HepG2 (cell line): ENCODE measurements at places on chromosomes 4 and X. TPM values are rescaled to one million over a fixed set of nuclear protein-coding genes. Genes with fewer than 3 reads are reported as not detected.
A peak's percentile ranks its signal among the peaks of the same experiment; 100 is the strongest.

- DNase-seq = no peak
These were observed 18.5 kb upstream of the RBM47 start for GRCh38 chr4:40648131-40648530.

The HEPH gene
- 0.03 TPM in 1 of 2 replicates, not detected in the other for polyA plus RNA-seq

DNA sequence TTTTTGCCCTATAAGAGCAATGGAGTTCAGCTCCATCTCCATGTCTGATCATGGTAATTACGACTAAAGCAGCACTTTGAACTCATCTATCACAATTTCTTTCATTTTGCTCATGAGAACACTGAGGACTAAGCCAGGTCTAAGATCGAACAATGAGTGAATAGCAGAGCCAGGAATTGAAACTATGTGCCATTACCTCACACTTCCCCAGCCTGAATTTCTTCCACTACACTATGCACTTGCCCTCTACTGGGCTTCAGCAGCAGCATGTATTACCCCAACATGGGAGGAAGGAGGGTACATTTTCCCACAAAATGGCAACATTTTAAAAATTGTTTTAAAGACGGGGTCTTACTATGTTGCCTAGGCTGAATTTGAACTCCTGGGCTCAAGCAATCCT, 274.7 kb upstream of the FGF13 start:
- no peak for DNase-seq

DNA sequence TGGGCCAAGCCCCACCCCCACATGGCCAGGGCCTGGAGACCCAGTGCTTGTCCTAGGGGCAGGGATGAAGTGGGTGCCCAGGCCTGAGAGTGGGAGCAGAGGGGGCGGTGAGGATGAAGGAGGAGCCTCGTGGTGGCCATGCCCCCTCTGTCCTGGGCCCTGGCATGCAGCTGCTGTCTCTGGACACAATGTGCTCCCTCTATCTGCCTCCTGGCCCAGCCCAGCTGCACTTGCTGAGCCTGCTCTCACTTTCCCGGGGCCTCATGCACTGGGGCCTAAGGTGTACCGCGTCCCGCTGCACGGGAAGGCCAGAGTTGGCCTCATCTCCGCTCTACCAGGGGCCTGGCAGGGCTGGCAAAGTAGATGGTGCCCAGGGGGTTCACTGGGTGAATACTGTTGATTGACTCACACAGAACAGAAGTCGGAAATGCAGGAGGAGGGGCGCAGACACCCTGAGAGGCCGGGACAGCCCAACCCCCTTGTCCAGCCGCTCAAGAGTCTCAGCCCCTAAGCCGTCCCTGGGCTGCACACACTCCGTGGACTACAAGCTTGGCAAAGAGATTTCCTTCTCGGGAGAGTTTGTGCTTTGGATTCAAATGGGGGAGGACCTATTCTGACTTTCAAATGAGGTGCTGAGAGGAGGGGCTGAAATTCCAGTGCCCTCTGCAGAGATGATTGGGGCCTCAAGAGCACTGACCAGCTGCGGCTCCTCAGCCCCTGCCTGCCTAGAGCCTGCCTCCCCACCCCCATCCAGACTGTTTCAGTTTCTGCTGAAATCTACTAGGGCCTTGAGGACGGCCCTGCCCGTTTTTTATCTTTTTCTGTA, 112.4 kb downstream of the PSAPL1 start:
- DNase-seq = no peak

- DNase-seq = no peak
These were observed 7.1 kb downstream of the HAND2 start for GRCh38 chr4:173522951-173523395.

GRCh38 chr4:53221832-53222480, 143.9 kb downstream of the SCFD2 start:
- no peak for DNase-seq

The EDNRA gene
- polyA plus RNA-seq = not detected in 2 replicates

- DNase-seq = peak; percentile 74
These were observed 51.7 kb downstream of the WFS1 start for GRCh38 chr4:6321361-6321760.

DNA sequence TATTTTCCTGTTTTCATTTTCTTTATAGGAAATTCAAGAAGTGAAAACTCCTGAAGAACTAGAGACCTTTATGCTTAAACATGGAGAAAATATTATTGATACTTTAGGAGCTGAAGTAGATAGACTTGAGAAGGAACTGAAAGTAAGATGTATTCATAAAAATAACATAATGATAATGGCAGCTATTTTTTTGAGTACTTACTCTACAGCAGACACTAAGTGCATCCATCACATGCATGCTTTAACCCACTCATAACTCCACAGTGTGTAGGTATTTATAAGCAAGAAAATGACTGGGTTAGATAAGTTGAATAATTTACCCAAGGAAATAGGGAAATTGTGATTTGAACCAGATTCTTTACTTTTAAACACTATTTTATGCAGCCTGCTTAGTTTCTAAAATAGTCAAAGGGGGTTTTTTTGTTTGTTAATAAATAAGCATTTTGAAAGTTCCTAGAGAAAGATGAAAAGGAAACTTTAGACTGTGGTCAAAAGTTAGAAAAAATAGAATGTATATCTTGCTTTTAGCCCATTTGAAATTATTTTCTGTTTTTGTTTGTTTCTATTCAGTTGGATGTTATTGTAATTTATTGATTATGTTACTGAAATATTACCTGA, 74.2 kb downstream of the BEND4 start:
- no peak for DNase-seq

- no peak for DNase-seq
These were observed 187.7 kb downstream of the RAP1GDS1 start for GRCh38 chr4:98448908-98449307.

GRCh38 chr4:130309221-130309620, 1213.3 kb downstream of the C4orf33 start:
- no peak for DNase-seq

The MMAA gene
- 1.0 and 1.3 TPM in 2 replicates for polyA plus RNA-seq

GRCh38 chr4:8274765-8275547, 5.4 kb downstream of the HTRA3 start:
- DNase-seq = no peak

The GPR143 gene
- polyA plus RNA-seq = 0.30 and 0.57 TPM in 2 replicates

DNA sequence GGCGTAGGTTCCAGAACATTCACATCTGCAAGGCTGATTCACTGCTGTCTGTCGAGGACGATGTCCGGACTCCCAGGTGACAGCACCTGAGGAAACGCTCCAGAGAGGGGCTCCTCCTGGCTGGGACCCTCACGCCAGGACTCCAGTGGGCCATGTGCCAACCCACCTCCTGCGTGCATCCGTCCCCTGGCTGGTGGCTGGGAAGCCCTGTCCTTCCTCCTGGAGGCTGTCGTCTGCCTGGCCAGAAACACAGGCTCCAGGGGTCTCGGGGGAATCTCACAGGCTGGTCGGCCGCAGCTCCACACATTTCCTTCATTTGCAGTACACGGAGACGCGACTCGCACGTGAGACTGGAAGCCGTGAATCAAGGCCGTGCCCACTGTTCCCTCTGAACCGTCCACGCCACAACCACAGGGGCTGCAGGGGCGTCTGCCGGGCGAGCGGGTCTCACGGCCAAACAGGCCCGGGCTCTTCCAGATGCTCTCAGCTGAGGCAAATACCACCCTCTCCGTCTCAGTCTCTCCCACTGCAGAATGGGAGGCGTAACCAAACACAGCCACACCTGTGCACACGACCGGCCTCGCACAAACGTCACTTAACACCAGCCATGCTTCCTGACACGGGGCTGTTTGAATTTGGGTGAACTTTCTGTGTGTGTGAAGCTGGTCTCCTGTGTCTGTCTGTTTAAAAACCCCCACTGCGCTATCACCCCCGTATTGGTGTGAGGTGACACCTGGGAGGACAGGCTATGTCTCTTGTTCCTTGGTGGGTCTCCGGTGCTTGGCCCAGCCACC, 38.7 kb upstream of the MXD4 start:
- no peak for DNase-seq

The TMEM154 gene
- polyA plus RNA-seq = 0.03 TPM in 2 replicates

The NWD2 gene
- polyA plus RNA-seq = not detected in 2 replicates

DNA sequence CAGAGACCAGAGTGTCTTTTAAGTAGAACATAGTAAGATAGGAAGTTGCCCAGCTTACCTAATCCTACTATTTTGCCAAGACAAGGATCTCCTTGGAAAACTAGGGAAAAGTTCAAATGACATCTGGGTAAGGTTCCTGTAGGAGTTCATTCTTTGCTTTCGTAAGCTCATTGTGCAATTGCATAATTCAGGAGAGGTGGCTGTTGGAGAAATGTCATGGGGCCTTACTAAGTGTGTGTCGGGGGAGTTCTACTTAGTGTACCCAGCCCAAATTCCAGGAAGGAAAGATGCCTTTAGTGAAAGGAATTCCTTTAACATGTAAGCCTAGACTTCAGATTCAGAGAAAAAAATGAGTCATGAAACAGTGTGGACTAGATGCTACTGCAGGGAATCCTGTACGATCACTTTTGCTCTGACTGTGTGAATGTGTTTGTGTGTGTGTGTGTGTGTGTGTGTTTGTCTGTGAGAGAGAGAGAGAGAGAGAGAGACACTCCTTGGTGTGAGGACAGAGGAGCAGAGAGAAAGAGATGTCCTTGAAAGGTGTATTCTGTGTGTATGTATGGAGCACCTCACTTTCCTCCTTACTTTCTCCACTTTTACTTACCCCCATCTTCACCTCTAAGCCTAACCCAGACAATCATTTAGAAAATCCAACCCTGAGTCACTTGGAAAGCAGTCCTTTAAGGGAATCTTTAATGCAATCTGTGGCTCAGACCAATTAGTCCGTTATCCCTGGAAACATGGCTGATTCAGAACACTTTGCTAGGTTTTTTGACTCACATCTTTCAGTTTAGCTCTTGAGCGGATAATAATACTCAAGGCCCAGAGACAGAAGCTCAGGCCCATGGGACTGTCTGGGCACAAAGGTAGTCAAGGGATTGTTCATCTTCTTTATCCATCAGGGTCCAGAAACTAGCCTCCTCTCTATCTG, 114.5 kb upstream of the ACSL4 start:
- DNase-seq = peak; percentile 42

DNA sequence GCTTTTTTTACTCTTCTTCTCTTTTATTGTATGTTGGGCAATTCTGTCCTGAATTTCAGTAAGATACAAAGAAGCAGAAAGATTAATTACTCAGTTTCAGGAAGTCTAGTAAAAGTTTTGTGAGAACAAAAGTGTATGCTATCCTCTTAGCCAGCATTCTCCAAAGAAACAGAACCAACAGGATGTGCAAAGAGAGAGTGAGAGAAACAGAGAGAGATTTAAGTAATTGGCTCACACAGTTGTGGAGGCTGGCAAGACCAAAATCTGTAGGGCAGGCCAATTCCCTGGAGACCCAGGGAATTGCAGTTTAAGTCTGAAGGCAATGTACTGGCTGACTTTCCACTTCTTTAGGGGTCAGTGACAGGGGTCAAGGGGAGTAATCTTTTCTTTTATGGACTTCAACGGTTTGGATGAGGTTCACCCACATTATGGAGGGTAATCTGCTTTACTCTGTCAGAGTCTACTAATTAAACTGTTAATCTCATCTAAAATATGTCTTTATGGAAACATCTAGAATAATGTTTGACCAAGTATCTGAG, 59.2 kb upstream of the SLC39A8 start:
- DNase-seq = no peak

The CT45A3 gene
- polyA plus RNA-seq = not detected in 2 replicates

The CXorf49 gene
- not detected in 2 replicates for polyA plus RNA-seq

GRCh38 chrX:110691446-110691845, 104.2 kb downstream of the CHRDL1 start:
- DNase-seq = no peak

DNA sequence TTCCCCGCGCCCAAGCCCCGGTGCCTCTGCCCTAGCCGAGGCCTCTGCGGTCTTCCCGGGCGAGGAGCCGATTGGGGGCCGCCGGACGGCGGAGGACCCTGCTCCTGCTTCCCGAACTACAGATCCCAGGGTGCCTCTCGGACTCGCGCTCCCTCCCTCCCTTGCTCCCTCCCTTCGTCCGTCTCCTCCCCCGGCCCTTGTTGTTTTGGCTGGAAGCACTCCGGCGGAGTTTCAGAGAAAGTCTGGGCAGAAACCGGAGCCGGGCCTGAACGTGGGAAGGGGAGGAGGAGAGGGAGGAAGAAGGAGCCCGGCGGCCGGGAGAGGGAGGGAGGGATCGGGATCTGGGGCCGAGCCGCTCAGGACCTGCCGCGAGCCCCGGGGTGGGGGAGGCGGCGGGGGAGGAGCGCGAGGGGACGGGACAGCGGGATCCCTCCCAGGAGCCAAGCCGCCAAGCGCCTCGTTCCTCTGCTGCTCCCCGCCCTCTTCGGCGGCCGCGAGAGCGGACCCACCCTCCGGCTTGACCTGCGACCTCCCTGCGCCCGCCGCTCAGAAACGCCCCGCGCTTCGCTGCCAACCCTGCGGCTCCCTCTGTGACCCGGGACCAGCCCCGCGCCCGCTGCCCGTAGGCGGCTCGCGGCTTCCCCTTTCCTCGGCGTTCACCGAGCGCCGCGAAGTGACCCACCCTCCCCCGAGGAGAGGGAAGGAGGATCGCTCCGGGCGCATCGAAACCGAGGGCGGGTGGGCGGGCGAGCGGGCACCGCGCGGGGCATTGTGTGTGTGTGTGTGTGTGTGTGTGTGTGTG, 496 bp upstream of the GAB1 start:
- DNase-seq = peak; percentile 71

The VEGFC gene
- not detected in 2 replicates for polyA plus RNA-seq

The PAGE2 gene
- polyA plus RNA-seq = not detected in 2 replicates

The FAM184B gene
- 0.01 TPM in 1 of 2 replicates, not detected in the other for polyA plus RNA-seq

The MSN gene
- polyA plus RNA-seq = 0.15 and 0.40 TPM in 2 replicates
